ENCODE measurements at places on chromosomes 4 and X.

DNA sequence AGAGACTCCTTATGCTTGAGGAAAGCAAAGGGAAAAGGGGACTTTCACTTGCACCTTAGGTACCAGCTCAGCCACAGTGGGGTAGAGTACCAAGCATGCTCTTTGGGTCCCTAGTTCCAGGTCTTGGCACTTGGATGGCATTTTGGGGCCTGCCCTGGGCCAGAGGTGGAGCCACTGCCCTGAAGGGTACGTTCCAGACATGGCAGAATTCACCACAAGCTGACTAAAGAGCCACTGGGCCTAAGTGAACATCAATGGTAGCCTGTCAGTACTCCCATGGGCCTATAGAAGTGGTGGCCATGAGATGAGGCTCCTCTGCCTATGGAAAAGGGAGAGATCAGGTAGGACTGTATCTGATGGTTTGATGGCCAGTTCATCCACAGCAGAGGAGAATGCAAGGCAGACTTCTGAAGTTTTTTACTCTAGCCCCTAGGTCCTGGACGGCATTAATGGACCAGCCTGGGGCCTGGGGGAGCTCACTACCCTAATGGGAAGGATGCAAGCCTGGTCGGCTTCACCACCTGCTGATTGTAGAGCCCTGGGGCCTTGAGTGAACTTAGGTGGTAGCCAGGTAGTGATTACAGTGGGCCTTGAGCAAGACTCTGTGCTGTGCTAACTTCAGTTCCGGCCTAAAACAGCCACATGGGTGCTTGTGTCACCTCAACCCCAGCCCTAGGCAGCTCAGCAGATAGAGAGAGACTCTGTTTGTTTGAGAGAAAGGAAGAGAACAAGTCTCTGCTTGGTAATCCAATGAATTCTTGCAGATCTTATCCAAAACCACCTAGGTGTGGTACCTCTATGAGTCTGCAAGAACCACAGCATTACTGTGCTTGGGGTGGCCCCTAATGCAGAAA is 19.8 kb upstream of the HSFX4 start:
- DNase-seq: no peak

GRCh38 chr4:128475597-128475996 is 188.0 kb upstream of the PGRMC2 start:
- no peak for DNase-seq

DNA sequence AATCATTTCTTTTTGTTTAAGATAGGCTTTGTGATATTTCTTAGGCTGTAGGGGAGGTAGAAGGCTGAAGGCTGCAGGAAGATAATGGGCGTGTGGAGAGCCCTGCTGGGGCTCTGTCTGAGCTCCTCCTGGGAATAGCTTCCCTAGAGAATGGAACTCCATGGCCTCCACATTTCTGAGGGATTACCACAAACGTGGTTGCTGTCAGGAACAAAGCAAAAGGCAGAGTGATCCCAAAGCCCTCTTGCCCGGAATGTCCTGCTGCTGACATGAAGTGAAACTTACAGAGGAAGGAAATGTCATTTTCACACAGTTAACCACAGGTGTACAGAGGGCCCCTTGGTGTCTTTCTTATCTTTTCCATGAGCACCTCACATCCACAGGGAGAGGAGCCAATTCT is 89.3 kb downstream of the DDIT4L start:
- no peak for DNase-seq

DNA sequence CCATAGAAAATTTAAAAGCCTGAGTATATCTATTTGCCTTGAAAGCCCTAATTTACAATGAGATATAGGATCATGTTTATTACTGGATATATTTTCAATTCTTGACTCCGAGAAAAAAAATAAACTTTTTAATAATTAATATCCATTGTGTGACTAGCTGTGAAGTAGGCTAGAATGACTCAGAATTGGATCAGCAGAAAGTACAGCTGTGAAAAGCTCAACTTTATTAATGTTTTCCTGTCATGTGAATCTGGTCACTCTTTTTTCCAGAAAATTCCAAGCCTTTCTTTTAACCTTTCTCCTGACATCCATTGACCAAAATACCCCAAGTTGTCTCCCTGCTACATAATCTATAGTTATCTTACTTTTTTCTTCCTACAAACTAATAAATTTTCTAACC is 171.8 kb upstream of the PACRGL start:
- DNase-seq: no peak

- peak; percentile 46 for DNase-seq
Observed at GRCh38 chr4:155377276-155377675, 511 bp upstream of the MAP9 start.

- no peak for DNase-seq
Observed at GRCh38 chrX:37608156-37608555, 36.7 kb downstream of the LANCL3 start.

DNA sequence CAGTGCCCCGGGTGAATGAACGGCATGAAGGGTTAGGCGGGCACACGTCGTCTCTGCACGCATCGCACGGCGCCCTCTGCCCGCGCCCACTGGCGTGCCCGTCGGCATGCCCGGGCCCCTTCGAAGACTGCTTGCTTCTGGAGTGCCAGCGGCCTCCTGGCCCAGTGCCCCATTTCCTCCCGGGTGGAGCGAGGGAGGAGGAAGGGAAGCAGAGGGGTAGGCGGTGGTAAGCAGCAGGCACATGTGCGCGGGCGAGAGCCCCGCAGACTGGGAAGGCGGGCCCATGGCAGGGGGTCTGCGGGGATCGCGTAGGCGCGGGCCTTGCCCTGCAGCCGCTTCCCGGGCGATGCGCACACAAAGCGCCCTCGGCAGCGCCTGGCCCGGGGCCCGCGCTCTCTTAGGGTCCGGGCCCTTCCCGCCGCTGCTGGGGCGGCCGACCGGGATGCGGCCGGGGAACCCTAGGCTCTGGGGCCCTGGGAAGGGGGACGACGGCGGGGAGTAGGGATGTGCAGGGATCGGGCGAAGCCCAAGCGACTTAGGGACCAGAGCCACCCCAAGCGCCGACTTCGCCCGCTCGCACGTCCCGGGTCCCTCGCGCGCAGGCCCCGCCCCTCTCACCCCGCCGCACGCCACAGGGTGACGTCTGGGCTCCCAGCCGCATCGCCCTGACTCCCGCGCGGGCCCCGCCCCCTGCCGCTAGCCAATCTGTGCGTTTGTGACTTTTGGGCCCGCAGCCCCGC is 866 bp upstream of the EMD start:
- peak; percentile 55 for DNase-seq

DNA sequence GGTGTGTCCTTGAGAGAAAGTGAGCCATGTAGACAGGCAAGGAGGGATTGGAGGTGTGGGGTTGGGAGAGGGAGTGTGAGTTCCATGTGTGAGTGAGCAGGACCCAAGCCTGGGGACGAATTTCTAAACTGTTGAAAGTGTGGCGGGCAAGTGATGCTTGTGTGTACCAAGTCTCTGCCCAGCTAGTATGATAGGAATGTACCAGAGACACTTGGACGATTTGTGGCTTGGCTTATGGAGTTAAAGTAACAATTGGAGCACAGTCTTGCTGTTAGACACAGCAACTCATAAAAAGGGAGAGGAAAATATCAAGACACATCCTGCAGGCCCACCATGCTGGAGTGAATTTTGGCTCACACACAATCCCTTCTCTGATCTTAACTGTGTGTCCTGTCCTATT is 8.5 kb downstream of the PTTG2 start:
- no peak for DNase-seq

GRCh38 chr4:84381759-84382158 is 117.3 kb downstream of the NKX6-1 start:
- no peak for DNase-seq

GRCh38 chr4:168766604-168767316 is 243.3 kb downstream of the CBR4 start:
- DNase-seq: no peak

- no peak for DNase-seq
Observed at GRCh38 chrX:14930663-14931062, 57.4 kb downstream of the MOSPD2 start.

- no peak for DNase-seq
Observed at GRCh38 chrX:19846995-19847790, 40.2 kb downstream of the SH3KBP1 start.
